Smooth muscle cell of trachea (primary cell): ENCODE measurements at places on chromosomes 12 and 14. TPM values are rescaled to one million over a fixed set of nuclear protein-coding genes. Genes with fewer than 3 reads are reported as not detected.

The SUOX gene
- 17.5 and 19.0 TPM in 2 replicates for total RNA-seq

The LRRC10 gene
- total RNA-seq: not detected in 2 replicates

The TTC9 gene
- 0.15 and 0.17 TPM in 2 replicates for total RNA-seq

The SMCO3 gene
- total RNA-seq: 0.15 and 0.17 TPM in 2 replicates

The FSCB gene
- total RNA-seq: under 0.01 TPM in 1 of 2 replicates, not detected in the other

The RPGRIP1 gene
- not detected in 2 replicates for total RNA-seq

The ARHGAP9 gene
- total RNA-seq: not detected in 2 replicates

The LRRC74A gene
- not detected in 2 replicates for total RNA-seq

The PROX2 gene
- not detected in 2 replicates for total RNA-seq

The ACSS3 gene
- total RNA-seq: 15.7 and 19.8 TPM in 2 replicates

The TAS2R42 gene
- not detected in 2 replicates for total RNA-seq
